ENCODE measurements at places on chromosomes 1 and 21. TPM values are rescaled to one million over a fixed set of nuclear protein-coding genes. Genes with fewer than 3 reads are reported as not detected.

DNA sequence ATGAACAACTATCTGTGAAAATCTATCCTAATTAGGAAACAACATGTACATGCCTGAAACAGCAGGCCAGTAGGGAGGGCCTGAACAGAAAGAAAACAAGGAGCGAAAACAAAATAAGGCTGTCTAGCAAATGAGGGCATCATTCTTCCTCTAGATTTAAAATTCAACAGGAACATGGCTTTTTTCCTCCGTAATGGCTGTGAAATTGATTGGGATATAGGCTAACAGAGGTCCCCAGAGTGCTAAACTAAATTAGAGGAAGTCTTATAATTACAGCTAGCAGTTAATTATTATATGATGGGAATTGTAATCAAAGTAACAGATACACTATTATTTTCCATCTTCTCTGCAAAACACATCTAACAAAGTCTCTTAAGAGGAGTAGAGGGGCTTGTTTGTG, 51.7 kb upstream of the TIAM1 start:
- DNase-seq, result no peak

DNA sequence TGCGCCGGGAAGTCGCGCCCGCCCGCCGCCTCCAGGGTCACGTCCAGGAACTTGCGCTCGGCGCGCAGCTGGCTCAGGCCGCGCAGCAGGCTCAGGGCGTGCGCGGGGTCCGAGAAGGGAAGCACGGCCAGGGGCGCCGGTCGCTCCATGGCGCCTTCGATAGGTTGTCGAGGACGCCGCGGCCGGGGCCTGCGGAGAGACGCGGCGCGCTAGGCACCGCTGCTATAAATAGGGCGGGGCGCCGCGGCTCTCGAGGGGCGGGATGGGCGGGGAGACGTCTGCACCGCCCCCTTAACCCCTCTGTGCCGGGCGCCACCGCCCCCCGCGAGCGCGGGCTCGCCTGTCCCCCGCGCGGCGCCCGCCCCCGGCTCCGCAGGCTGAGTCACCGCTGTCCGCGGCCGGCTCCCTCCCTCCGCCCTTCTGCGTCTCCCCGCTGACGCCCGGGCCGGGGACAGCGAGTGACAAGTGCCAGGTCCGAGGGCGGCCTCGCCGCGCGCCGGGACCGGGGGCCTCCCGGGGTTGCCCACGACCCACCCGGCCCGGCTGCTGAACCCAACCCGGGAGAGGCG, at the start of gene KLHL21:
Gene KLHL21 (minus strand): TSS at position 201 of the 569 bp plus-strand sequence. CDS start 52 bp downstream, at position 149.
- peak; percentile 90 for DNase-seq

DNA sequence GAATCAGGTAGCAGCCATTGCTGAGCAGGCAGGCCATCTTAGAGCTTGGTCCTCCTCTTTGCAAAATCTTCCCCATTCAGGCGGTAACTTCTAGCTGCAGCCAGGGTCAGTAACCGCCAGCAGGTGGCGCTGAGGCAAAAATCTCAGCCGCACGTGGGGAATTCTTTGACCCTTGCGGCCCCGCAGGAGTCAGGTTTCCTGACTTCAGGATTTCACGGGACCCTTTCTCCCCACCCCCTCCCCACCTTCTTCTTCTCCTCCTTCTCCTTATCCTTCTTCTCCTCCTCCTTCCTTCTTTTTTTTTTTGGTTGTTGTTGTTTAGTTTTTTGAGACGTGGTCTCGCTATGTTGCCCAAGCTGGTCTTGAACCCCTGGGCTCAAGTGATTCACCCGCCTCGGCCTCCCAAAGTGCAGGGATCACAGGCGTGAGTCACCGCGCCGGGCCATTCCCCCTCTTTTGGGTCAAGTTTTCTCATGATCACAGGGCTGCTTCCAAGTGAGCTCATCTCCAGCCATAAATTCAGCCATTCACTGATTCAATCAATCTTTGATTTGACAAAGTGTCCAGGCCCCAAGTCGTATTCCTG, 33.4 kb upstream of the TENT5B start:
- peak; percentile 55 for DNase-seq

Gene CD1B
- polyA plus RNA-seq, result not detected

- DNase-seq, result no peak
These were observed 32.8 kb downstream of the LHX4 start for GRCh38 chr1:180262628-180263488.

Gene CRYBG2
- polyA plus RNA-seq, result 1.7 TPM

DNA sequence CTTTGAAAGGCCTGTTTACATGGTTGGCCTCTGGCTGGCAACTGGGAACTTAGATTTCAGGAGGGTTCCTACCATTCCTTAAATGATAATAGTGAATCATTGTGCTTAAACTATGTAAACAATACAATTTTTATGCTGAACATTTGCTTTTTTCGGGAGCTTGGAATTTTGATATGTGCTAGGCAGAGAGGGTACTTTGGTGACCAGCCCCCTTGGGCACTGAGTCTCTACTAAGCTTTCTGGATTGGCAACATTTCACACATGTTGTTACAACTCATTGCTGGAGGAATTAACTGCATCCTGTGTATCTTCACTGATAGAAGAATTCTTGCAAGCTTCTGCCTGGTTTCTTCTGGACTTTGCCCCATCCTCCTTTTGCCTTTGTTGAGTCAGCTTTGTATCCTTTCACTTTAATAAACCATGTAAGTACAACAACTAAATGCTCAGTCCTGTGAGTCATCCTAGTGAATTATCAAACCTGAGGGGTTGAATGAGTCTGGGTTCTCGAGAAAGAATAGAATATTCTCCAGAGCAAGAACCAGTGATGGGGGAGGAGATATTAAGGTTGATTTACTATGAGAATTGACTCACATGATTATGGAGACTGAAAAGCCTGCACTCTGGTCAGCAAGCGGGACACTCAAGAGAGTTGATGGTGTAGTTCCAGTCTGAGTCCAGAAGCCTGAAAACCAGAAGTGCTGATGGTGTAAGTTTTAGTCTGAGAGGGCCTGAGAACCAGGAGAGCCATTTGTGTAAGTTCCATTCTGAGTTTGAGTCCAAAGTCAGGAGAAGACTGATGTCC, 3.1 kb upstream of the SLC16A4 start:
- no peak for DNase-seq

DNA sequence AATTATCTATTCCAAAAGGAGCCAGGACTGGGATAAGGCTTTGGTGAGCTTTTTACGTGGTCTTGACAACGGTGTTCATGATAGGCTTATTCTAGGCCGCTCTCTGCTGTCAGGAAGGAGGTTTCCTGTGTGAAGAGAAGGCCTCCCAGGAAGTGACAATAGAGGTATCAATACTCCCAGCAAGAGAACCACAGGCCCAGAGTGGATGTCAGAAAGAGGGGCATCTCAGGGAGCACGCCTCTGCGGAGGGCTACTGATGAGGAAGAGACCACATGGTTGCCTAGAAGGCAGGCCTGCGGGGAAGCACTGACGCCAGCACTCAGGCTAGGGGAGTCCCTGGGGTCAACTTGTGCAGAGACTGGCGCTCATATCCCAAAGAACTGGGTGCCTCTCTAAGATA, 60.4 kb downstream of the ITPKB start:
- no peak for DNase-seq

DNA sequence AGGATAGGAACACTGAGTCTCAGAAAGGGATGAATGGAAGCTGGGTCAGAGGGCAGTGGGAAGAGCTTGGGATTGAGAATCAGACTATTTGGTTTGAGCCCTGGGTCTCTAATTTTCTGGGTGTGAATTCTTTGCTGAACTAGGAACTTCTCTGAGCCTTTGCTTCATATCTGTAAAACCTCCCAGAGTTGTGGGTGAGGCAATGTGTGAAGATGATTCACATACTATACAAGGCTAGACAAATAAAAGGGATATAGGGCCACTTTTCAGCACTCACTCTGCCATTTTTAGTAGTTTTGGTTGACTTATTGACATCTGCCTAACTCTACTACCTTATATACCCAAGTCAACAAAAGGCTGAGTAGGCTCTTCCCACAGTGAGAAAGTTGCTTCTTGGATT, 77.7 kb upstream of the JUN start:
- DNase-seq, result no peak

Gene SLFNL1
- polyA plus RNA-seq, result 2.3 TPM

- no peak for DNase-seq
These were observed 44.1 kb upstream of the ATP2B4 start for GRCh38 chr1:203582568-203582967.

DNA sequence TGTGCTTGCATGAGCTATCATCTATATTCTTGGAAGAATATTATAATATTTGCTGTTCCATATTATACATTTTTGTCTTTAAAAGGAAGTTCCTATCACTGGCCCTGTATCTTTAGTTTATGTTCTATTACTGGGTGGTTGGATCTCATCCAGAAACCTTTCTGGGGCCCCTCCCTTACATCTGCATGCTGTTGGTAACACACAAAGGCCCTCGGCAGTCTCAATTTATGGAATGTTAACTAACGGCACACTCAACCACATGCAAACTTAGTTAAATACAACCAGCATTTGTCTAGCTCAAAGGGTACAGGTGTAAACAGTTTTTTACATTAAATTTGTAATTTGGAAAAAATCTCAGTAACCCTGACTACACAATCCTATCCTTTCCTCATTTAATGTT, 9.7 kb upstream of the HYI start:
- DNase-seq, result no peak

Gene YTHDF2
- 77.2 TPM for polyA plus RNA-seq

GRCh38 chr1:119186471-119186870, 46.0 kb upstream of the WARS2 start:
- no peak for DNase-seq

DNA sequence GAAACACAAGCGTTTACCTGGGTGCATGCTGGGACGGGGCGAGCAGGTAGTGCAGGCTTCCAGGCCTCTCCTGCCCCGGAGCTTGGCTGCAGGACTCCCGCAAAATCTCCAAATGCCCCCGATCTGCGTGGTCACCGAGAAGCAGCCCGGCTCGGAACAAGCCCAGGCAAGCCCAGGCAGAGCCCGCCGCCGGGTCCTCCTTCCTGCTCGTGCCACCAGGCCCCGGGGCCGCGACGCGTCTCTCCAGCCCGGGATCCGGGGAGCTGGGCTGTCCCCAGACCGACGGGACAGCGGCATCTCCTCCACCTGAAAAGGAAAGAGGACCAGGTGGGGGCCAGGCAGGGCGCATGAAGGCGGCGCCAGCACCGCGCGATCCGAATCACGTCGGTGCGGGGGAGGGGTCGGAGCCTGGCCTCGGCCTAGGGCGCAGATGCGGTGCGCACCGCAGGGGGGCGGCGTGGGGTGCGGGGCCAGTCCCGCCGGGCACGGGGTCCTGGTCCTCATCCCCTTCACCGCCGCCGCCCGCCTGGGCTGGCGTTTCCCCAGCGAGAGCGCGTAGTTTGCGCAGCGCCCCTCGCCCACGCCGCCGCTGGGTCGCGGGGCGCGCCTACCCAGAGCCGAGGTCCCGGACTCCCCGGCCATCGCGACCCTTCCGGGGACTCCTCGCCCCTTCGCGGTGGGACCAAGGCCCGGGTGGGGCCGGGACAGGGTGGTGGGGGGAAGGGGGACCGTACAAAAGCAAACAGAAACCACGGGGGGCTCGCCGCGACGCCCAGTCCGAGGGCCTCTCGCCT, 52.4 kb upstream of the H6PD start:
- no peak for DNase-seq

GRCh38 chr1:159229896-159230295, 25.2 kb downstream of the ACKR1 start:
- no peak for DNase-seq

GRCh38 chr21:14615359-14615974, 69.4 kb upstream of the SAMSN1 start:
- no peak for DNase-seq

Gene C4BPA
- 0.88 TPM for polyA plus RNA-seq

GRCh38 chr1:116323491-116323890, 49.6 kb upstream of the ATP1A1 start:
- DNase-seq, result no peak

GRCh38 chr1:91640877-91641526, 140.4 kb downstream of the CDC7 start:
- DNase-seq, result no peak

- DNase-seq, result no peak
These were observed 27.2 kb downstream of the RASSF5 start for GRCh38 chr1:206534552-206534951.

Gene FHAD1
- polyA plus RNA-seq, result 4.4 TPM

Gene PADI2
- 6.4 TPM for polyA plus RNA-seq

- no peak for DNase-seq
These were observed 11.7 kb upstream of the TRAPPC10 start for GRCh38 chr21:44000360-44000759.

Gene L1TD1
- 6.2 TPM for polyA plus RNA-seq

DNA sequence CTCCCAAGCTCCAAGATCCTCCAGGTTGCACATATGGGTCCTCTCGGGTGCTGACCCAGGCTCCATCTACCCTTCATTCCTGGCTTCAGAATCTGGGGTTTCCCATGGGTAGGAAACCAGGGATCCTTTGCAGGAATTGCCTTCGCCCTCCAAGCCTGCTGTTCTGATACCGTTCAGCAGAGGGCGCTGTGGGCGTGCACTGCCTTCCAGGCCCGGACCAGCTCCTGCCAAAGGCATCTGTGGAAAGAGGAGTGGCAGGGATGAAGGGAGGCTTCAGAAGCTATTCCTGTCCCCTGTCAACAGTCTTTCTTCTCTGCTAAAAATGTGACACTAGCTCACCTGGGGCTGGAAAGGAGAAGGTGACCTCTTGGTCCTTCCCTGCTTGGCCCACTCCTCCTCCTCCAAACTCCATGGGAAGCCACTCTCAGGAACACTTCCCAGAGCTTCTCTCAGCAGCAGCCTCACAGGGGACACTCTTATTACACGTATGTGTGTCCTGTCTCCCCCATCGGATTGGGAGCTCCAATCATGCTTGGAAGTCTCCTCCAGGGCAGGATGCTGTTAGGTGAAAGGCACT, 71.2 kb downstream of the VWA5B1 start:
- no peak for DNase-seq

GRCh38 chr1:224769452-224770335, 153.6 kb downstream of the CNIH3 start:
- no peak for DNase-seq

Gene IFI44
- 71.4 TPM for polyA plus RNA-seq

Gene CD2
- polyA plus RNA-seq, result 0.87 TPM

GRCh38 chr1:35505911-35506798, 51.0 kb downstream of the KIAA0319L start:
- no peak for DNase-seq

- DNase-seq, result no peak
These were observed 17.7 kb upstream of the PTPRC start for GRCh38 chr1:198620951-198621824.

GRCh38 chr1:151729966-151730291, 8.6 kb downstream of the RIIAD1 start:
- DNase-seq, result no peak

GRCh38 chr1:113808450-113809195, 3.7 kb downstream of the RSBN1 start:
- no peak for DNase-seq

GRCh38 chr1:201792534-201793305, 36.2 kb upstream of the IPO9 start:
- peak; percentile 78 for DNase-seq

DNA sequence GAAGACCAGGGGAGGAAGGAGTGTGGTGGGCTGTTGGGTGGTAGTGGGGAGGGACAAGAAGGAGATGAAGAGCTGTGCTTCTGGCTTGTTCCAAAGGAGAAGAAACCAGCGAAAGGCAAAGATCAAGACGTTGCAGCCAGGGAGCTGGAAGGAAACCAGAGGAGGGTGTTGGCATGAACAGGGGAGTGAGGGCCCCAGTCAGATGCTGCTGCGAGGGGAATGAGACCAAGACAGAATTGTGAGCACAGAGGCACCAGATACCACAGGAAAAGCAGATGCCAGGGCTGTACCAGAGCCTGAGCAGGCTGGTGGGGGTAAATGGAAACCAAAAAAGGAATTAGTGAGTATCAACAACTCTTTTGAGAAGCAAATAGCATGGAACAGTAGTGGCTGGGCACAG, 6.0 kb downstream of the LAD1 start:
- no peak for DNase-seq

- no peak for DNase-seq
These were observed 1.3 kb downstream of the ATXN7L2 start for GRCh38 chr1:109485001-109485400.

- DNase-seq, result no peak
These were observed 2.6 kb upstream of the CD2 start for GRCh38 chr1:116751621-116752020.

Gene PODN
- polyA plus RNA-seq, result 12.1 TPM
